ENCODE measurements at places on chromosomes 11 and 22.

DNA sequence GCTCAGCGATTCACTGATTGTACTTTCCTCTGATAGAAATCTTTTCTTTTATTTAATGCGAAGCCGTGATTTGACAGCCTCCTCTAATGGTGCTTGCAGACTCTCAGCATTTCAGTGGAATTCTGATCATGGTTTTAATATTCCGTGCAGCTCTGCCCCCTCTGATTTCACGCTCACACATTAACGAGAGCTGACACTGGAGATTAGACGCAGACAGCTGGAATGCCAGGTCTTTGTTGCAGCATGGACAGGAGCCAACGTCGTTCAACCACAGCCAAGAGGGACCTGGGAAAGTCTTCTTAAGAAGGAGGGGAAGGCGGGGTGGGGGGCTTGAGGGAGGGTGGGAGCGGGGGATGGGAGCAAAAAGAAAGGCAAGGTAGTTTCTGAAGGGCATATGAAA, 186.4 kb downstream of the BLID start:
- no peak for DNase-seq

- DNase-seq = no peak
Measured at GRCh38 chr11:116577956-116578355, 194.8 kb downstream of the BUD13 start.

- DNase-seq = peak; percentile 82
Measured at GRCh38 chr11:35030716-35031213, 108.2 kb upstream of the CD44 start.

DNA sequence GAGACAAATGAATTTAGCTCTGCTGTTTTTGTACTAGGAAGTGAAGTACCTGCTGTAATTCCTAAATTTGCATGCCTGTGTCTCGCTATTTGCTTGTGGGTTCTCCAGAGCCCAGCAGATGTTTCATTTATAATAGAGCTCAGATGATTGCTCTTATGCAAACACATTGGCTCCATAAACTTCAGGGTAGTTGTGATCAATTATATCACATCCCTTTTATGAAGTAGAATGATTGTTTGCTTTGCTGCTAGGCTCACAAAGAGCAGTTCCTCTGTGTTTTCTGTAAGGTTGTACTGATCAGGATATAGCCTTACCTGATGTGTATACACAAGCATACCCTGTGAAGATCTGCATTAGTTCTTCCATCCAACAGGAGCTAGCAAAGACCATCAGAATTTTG, 64.1 kb downstream of the C11orf87 start:
- DNase-seq = no peak

DNA sequence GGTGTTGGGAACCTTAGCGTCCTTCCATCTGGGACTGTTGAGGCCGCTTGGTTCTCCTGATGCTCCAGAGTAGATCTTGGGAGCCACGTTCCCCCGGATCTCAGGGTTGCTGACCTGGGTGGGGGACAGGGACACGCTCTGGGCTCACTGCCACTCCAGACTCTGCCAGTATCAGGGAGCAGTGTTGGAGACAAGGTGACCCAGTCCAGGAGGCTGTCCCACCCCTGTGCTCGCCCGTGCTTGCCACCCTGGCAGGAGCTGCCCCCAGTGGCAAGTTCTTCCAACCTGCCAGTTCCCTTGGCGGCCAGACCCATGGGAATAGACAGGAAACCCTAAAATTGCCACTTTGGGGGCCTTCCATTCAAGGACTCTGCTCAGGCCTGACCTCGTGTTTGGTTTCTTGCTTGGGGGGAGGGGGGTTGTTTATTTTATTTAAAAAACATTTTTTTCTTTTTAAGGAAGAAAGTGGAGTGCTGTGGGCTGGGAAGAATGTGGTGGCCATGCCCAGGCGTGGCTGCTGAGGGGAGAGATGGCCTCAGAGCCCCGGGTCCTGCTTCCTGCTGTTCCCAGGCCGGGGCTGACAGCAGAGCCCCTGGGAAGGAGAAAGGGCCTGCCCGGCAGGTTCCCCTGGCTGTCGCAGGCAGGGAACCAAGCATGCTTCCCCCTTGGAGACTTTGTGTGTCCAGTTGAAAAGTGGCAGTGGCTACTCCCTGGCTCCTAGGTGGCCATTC, 7.2 kb downstream of the GRK2 start:
- no peak for DNase-seq

GRCh38 chr22:46025973-46026898, 49.3 kb upstream of the WNT7B start:
- no peak for DNase-seq

GRCh38 chr11:102957953-102958352, 2.4 kb upstream of the MMP13 start:
- DNase-seq = no peak

DNA sequence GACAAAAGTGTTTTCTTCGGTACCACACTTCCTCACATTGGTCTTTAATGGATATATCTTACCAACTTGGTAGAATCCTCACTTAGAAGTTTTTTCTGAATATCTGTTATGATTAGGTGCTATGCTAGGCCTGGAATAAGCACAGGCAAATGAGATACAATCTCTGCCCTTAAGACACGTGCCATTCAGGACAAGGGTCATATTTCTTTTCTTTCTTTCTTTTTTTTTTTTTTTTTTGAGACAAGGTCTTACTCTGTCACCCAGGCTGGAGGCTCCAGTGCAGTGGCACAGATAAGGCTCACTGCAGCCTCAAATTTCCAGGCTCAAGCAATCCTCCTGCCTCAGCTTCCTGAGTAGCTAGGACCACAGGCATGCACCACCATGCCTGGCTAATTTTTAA, 23.0 kb downstream of the WBP2NL start:
- DNase-seq = no peak

GRCh38 chr22:49614966-49615965, 212.4 kb downstream of the BRD1 start:
- DNase-seq = no peak

GRCh38 chr22:31099841-31100761, 7.3 kb downstream of the SELENOM start:
- DNase-seq = no peak

GRCh38 chr22:49567899-49568750, 259.5 kb downstream of the BRD1 start:
- DNase-seq = no peak

GRCh38 chr11:37230865-37231264, 632.8 kb upstream of the RAG2 start:
- peak; percentile 4 for DNase-seq

GRCh38 chr11:126874831-126875230, 125.7 kb downstream of the KIRREL3 start:
- no peak for DNase-seq

DNA sequence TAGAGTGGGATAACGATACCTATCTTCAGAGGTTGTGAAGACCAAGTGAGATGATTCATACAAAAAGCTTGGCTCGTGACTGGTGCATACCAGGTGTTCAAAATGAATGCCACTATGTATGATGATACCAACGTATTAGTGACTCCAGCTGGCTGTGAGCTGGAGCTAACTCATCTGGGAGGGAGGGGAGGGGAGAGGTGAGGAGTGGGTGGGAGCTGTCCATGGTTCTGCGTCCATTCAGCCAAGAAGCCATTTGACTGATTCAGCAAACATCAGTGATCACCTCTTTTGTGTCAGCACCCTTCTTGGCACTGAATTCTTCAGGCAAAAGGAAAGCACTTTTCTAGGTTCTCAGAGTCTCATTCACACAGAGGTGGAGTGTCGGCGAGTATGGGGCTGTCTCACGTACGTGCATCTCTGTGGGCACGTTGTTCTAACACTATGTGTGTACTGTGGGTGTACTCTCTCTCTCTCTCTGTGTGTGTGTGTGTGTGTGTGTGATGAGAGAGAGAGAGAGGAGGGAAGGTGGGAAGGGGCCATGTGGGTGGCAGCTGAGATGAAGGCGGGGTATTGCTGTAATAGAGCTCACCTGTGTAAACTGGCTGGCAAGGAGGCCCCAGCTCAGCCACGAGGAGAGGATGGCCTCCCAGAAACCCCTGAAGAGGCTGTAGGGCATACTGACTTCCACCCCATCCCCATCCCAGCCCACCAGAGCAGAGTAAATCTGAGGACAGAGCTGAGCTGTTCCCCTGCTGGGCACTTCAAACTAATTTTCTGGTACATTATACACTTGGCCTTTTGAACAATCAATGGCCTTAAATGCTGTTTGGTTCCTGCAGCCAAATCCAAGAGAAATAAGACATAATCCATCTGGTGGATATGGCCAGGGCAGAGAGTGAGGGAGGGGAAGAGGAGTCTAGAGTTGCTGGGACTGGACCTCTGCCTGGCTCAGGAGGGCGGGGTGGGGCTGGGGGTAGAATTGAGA, 96.1 kb upstream of the THY1 start:
- DNase-seq = peak; percentile 16

- DNase-seq = no peak
Measured at GRCh38 chr22:35971456-35972119, 57.0 kb downstream of the RBFOX2 start.

- peak; percentile 96 for DNase-seq
Measured at GRCh38 chr11:69298267-69299022, 4.5 kb downstream of the MYEOV start.

GRCh38 chr11:235609-235996, 539 bp downstream of the SIRT3 start:
- DNase-seq = no peak

DNA sequence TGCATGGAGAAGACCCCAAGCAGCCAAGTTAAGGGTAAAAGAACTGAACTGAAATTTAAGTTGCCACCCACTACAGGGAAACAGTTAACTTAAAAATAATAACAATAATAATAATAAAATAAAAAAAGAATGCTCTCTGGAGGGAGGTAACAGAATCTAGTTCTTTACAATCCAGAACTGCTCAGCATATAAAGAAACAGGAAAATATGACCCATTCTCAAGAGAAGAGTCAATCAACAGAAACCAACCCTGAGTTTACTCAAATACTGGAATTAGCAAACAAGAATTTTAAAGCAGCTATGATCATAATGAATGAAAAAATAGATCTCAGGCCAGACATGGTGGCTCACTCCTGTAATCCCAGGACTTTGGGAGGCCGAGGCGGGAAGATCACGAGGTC, 53.8 kb downstream of the DENND5A start:
- DNase-seq = no peak

DNA sequence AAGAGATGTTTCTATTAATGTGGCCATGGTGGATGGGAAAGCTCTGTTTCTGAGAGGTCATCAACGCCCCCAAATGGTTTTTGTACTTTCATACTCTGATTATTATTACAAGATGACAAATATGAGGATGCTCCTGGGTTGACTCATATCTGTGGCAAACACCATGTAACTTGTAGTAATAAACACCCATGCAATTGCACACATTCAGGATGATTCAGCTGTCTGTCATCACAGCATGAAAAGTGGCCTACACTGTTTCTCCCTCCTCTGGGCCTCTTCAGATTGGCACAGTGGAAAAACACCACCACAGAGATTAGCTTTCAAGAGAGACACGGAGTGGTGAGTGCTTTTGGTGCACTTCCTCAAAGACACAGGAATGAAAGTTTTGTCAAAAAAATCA, 85.4 kb downstream of the MTNR1B start:
- DNase-seq = peak; percentile 82

GRCh38 chr11:72535194-72535547, 100.8 kb upstream of the CLPB start:
- no peak for DNase-seq

- no peak for DNase-seq
Measured at GRCh38 chr11:381501-382072, 12.3 kb downstream of the B4GALNT4 start.

DNA sequence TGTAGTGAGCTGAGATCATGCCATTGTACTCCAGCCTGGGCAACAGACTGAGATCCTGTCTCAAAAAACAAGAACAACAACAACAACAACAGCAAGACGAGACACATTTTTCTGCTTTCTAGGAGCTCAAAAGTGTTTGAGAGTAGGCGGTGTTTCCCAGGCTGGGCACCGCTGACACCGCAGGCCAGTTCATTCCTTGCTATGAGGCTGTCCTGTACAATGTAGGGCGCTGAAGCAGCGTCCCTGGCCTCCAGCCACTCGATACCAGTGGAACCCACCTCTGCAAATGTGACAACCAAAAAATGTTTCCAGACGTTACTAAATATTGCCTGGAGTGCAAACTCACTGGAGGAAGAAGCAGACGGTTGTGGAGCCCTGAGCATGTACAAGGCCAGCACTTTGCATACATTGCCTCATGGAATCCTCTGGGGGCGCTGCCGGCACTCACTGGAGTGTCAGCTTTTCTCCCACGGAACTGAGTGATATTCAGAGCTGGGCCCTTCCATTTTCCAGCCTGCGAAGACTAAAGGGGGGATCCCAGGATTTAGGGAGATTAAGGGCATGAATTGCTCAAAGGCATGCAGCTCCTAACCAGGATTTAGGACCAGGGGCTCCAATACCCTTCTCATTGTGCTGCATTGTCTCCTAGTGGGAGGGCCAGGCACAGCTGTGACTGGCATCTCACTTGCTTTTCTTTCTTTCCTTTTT, 5.8 kb upstream of the MIEF1 start:
- peak; percentile 62 for DNase-seq

DNA sequence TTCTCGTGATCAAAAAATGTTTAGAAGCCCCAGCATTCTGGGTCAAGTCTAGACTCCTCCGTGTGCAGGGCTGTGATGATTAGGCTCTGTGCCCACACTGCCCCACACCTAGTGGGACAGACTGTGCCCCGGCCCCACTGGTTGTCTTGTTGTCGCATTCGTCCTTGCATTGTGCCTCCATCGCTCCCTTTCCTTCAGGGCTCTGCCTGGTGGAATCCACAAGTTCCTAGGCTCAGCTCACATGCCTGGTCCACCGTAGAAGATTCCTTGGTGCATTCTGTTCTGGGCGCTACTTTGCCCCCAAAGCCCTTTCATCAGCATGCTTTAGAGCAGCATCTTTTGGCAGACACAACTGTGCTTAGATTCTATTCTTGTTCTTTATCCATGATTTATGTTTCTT, 23.5 kb upstream of the THY1 start:
- no peak for DNase-seq

GRCh38 chr11:13602844-13603243, 65.6 kb upstream of the FAR1 start:
- no peak for DNase-seq

- DNase-seq = no peak
Measured at GRCh38 chr22:28175730-28176492, 256.9 kb upstream of the PITPNB start.

DNA sequence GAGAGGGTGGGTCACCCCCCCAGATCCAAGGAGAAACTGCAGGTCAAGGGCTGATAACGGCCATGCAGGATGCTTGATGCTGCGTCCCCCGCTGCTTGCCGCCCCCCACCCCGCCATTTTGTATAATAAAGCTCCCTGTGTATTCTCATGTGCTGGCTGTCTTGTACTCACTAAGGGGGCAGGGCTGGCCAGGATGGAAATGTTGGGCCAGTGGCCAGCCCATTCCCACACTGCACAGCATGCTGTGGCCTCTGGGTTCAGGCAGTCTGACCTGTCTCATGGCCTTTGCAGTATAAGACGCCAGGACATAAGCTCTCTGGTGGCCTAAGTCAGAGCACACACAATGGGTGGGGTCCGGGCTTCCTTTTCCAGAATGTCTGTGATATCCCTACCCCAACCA, 421 bp upstream of the PRR33 start:
- DNase-seq = no peak
